ENCODE measurements at places on chromosomes 11 and 22.

DNA sequence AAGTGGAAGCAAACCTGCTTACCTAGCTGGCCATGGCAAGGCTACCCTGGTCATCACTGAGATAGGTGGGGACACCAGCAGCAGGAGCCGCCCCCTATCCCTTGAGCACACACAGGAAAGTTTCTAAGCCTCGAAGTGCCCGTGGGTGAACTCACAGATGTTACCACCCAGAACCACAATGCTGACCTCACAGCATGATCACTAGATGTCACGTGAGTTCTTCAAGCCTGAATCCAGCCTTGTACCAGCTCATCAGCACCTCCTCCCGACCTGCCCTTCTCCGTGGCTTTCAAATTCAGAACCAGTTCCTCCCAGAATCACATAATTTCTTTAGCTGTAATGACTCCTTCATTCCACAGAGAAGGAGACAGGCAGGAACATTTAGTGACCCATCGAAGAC lies 24.7 kb upstream of the TIMP3 start:
- no peak for DNase-seq

- no peak for DNase-seq
Measured at GRCh38 chr11:131518305-131518838, 148.0 kb downstream of the NTM start.

DNA sequence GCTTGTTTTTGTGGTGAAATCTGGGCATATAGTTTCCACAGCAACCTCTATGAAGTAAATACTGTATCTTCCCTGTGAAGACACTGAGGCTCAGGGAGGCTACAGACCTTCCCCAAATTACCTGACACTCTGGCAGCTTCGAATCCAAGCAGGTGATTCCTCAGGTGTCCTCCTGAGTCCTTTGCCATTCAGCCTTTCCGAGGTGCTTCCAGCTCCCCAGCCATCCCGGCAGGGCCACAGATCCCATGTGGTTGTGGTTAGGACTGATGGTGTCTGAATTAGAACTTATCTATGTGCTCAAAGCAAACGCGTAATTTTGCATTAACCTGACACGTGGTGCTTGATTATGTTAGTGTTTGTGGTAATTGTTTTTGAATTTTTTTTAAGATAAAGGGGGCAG lies 785.6 kb downstream of the BRD1 start:
- DNase-seq, result no peak

DNA sequence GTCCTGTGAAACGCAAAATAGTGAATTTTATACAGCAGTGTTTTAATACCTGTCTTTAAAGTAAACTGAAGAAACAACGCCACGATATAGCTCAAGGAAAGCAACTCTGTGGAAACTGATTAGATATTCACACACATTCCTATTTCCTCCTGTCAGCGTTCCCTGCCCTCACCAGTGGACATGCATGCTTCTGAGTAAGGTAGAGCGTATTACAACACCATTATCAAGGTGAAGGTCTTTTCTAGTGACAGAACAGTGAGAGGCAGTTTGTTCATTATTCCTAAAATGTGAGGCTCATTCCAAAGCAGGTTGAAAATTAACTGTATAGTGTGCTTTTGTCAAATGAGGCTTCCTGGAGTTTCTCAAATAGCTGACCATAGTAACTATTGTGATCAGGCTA lies 153.1 kb downstream of the DDX10 start:
- no peak for DNase-seq

DNA sequence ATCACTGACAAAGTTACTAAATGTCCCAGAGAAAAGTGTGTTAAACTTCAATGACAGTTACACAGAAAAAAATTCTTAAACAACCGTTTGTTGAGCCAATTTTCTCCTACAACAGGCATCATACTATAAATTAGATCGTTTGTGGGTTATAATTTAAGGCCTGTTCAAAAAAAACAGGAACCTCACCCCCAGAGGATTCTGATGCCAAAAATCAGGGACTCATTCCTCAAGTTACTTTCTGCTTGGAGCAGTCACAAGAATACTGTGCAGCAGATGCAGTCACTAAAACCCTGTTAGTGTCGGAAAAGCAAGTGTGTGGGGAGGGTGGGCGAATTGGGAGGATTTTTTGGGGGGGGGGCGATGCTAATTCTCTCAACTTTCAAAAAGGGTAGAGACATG lies 657 bp downstream of the CWC15 start:
- DNase-seq, result no peak

DNA sequence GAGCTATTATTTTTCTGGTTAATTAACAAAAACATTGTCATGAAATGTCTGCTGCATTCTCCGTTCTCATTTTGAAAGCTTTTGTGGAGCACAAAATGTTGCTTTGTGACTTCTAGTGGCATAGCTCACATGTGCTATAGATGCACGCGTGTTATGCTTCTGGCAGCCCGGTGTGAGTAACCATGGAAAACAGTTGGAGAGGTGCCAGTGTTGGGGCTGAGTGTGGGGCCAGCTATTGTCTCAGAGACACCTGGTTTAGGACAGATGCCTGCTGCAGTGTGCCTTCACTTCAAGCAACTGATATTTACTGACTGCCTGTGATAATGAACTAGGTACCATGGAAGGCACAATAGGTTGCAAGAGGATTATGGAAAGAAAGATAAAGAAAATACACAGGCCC lies 760.6 kb downstream of the NTM start:
- DNase-seq, result no peak

All from left renal pelvis (tissue), 4 donors.